ENCODE measurements at places on chromosomes 11 and 22. TPM values are rescaled to one million over a fixed set of nuclear protein-coding genes. Genes with fewer than 3 reads are reported as not detected.
A peak's percentile ranks its signal among the peaks of the same experiment; 100 is the strongest.

DNA sequence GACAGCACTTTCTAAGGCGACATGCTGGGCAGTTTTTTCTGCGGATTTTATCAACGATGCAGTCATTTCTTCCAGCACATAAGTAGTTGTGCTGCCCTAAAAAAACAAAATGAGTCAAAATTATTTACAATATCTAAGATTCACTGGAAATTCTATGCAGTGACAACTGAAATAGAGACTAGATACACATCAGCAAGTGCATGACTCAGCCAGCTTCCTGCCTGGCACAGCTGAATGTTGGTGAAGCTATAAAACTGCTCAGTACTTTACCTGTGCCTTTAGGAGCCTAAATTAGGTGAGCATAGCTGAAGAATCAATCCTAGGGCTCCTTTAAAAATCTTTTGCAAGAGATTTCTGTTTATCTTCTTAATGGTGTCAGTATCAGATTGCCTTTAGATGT, 37.8 kb downstream of the PGR start:
- no peak for DNase-seq

DNA sequence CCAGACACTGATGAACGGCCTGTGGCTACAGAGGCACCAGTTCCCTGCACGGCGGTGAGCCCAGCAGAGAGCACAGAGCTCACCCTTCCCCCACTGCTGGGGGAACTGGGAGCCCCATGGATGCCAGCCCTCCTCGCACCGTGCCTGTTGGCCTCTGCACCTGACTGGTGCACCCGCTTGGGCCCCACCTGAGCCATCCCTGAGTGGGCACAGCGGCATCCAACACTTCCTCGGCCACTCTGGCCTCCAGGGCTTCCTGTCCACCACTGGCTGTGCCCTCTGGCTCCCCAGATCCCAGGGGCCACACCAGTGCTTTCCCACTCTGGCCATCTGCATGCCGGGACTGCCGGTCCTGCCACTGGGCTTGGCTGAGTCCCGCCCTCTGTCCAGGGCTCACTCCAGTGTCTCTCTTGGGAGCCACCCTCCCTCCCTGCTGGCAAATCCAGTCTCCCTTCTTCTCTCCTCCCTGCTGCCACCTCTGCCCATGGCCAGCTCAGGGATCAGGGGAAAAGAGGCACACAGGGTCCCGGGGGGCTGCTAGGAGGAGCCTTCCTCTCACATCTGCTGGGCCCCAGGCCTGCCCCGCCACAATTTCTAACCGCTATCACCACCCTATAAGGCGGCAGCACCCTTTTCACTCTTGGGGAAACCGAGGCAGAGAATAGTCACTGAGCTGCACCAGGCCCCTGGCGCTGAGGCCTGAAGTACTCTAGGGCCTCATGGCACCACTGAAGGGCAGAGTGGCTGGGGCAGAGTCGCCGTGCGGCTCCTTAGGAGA, 33.0 kb downstream of the GNB1L start:
- no peak for DNase-seq

GRCh38 chr22:36097880-36098279, 62.7 kb downstream of the APOL3 start:
- no peak for DNase-seq

TREH gene
- not detected for total RNA-seq

DNA sequence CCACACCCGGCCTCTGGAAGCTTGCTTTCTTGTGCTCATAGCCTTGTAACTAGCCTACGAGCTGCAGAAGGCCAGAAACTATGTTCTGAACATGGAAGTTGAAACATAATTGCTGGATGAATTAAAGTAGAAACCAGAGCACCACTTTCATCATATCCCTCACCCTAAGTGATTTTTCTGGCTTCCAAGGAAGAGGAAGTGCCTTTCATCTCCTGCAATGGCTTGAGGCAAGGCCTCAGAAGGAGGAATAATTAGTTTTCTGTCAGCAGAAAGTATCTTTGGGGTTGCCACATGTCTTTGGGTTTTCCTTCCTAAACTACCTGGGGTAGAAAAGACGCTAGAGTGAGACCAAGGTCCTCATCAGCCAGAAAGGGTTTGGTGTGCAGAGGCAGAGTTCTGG, 14.5 kb downstream of the RPL27A start:
- no peak for DNase-seq

DNA sequence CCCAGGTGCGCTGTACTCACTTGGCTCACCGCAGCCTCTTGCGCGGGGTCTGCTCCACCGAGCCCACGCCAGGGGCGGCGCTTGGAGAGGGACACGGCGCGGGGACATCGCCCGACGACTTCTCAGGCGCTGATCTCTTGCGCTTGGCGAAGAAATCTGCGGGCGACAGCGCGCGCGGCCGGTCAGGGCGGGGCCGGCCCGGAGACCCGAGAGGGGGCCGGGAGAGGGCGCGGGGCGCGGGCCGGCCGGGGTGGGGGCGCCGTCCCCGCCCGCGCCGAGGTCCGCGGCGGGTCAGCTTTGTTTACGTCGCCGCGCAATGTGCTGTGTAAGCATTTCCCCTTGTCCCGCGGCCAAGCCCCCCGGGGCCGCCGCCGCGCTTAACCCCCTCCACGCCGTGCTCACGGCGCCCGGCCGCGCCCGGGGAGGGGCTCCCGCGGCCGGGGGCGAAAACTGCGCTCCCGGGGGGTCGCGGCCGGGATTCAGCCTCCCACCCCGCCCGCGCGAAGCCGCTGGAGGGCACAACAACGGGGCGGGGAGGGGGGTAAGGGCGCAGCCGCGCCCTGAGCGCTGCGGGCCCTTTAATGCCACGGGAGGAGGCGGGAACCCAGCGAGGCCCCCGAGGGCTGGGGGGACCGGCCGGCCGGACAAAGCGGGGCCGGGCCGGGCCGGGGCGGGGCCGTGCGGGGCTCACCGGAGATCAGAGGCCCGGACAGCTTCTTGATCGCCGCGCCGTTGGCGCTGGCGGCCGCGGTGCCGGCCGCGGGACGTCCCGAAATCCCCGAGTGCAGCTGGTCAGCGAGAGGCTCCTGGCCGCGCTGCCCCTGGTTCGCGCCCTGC, 1.4 kb downstream of the CDKN1C start:
- no peak for DNase-seq

GRCh38 chr11:7973011-7973410, 7.8 kb upstream of the NLRP10 start:
- DNase-seq, result no peak

HOATZ gene
- not detected for total RNA-seq

GAS2 gene
- 4.1 TPM for total RNA-seq

SLC22A8 gene
- total RNA-seq, result not detected

DNA sequence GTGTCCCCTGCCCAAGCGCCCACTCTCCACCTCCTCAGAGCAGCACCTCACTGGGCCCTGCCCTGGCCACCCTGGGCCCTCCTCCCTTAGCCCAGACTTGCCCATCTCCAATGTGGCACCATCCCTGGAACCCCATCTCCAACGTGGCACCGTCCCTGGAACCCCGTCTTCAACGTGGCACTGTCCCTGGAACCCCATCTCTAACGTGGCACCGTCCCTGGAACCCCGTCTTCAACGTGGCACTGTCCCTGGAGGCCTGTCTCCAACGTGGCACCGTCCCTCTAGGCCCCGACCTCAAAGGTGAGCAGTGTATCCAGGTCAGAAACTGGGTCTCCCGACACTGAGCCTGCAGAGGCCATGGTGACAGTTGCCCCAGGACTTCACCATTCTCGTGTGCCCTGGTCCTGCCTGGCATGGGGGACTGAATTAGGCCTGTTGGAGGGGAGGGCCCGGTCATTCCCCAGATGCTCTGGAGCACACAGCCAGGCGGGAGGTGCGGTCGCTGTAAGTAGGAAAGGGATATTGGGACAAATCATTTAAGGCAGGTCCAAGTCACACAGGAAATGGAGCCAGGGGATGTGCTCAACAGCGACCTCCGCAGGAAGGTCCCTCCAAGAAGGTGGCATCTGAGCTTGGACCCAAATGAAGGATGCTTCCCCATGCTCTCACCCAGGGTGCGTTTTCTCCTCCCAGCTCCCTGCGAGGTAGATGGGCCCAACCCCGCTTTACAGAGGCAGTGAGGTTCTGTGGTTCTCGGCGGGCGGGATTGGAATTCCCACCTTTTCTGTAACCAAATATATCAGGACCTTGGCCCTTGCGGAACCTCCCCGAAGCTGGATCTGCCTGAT, 2.4 kb upstream of the CTSD start:
- no peak for DNase-seq

DNA sequence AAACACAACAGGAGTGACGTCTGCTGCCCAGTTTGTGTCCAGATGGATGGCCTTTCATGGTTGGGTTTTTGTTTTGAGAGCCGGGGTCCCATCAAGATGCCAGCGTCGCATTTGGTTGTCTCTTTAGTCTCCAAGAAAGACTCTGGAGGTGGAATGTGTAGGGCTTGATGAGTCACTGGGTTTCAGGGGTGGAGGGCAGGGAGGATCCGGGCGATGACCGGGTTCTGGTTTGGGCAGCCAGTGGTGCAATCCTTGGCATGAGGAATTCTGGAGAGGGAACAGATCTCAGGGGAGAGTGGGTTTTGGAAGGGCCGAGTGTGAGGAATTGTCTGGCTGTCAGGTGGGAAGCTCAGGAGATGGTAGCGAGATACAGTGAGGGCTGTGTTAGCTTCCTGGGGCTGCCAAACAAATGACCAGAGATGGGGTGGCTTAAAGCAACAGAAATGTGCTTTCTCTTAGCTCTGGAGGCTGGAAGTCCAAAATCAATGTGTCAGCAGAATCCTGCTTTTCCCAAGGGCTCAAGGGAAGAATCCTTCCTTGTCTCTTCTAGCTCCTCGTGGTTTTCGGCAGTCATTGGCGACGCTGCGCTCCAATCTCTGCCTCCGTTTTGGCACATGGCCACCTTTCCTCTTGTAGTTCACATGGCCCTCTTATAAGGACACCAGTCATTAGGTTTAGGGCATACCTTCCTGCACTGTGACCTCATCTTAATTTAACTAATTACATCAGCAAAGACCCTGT, 26.4 kb upstream of the PPFIA1 start:
- DNase-seq, result no peak

LGR4 gene
- total RNA-seq, result not detected

AQP11 gene
- total RNA-seq, result not detected

- DNase-seq, result no peak
Measured at GRCh38 chr11:114216796-114217180, 79.4 kb upstream of the NNMT start.

OR8D1 gene
- total RNA-seq, result not detected

DNA sequence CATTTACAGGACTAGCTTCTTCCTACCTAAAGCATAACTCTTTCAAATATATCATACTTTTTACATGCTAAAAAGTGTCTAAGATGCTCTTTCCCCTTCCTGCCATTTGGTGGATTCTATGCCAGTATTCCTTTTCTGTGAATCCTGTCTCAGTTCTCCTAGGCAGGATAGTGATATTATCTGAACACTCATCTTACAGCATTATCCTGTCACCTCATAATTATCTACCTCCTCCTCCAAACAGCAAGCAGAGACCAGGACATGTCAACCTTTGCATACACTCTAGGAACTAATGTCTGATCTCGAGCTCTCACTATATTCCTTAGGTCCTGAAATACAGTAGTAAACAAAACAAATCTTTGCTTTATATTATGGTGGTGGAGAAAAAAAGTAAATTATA, 275.5 kb downstream of the FAM181B start:
- no peak for DNase-seq

GRCh38 chr11:59174664-59175033, 2.7 kb downstream of the DTX4 start:
- no peak for DNase-seq

DNA sequence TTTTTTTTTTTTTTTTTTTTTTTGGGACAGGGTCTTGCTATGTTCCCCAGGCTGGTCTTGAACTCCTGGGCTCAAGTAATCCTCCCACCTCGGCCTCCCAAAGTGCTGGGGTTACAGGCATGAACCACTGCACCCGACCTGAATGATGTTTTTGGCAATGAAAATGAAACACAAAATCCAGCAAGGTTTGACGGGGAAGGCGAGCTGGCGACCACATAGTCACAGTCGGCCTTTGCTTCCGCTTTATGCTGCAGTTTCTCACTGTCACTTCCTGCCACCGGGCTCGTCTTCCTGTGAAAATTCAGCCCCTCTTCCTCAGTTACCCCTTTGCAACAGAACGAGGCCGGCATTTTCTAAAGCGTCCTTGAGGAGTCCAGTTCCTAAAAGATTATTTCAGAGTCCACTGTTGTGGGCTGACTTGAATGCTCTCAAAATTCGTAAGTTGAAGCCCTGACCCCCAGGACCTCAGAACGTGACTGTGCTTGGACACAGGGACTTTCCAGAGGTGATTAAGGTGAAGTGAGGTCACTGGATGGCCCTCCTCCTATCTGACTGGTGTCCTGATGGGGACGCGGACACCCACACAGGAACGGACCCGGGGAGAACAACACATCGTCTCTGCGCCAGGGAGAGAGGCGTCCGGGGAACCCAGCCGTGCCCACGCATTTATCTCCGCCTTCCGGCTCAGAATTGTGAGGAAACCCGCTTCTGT, 2.9 kb upstream of the BID start:
- DNase-seq, result peak; percentile 87

DNA sequence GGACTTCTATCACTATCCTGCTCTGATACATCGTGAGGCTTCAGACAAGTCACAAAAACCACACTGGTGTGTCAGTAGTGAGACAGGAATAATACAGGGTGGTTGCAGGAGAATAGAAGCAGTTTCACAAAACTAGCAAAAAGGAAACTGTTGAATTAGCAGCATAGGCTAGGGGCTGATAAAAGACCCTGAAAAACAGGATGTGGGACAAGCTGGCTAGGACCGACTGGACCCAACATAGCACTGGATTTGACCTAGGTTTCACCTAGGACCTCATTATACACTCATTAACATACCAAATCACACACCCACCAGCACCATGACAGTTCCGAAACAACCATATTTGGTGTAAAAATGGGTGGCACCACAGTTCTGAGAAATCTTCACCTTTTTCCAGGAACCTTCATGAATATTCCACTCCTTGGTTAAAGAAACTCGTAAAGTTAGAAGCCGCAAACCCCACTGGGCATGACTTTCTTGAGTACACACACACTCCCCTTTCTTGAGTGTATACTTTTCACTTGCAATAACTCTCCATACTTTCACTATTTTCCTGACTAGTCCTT, 76.2 kb downstream of the SLC1A2 start:
- DNase-seq, result no peak

Measured in OCI-LY7 (cell line).